ENCODE measurements at places on chromosomes 7 and 10.

- no peak for DNase-seq
Measured at GRCh38 chr7:43650457-43651052, 67.6 kb downstream of the STK17A start.

- no peak for DNase-seq
Measured at GRCh38 chr7:36984041-36984521, 259.8 kb upstream of the AOAH start.

DNA sequence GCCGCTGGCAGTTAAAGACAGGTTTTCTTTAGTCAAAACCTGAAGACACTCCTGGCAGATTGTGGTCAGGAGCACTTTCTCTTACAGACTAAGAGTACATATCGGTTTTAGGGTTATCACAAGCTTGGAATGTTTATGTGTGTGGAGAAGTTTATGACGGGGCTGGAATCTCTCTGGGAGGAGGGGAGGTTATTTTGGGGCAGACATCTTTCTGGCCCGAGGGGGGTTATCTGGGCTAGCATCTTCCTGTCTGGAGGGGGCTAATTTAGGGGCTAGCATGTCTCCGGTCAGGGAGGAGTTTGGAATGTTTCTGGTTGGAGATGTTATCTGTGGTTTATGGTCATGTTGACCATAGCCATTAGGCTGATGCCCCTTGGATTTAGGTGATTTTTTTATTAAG is 141.2 kb upstream of the KIF5B start:
- no peak for DNase-seq

DNA sequence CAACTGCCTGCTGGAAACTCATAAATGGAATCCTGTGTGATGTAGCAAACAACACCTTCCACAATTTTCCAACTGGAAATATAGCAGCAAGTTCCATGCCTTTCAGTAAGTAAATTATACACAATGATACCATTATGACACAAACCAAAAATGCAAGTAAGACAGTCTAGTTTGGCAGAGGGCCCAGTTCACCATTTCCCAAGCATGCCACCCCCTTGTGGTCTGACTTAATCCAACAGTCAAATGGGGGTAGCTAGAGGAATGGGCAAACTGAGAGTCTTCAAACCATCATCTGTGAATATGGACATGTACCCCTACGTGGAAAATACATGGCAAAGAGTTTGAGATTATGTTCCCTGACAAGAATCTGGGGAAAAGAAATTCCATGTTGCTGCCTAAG is 137.6 kb upstream of the VWC2 start:
- DNase-seq = no peak

DNA sequence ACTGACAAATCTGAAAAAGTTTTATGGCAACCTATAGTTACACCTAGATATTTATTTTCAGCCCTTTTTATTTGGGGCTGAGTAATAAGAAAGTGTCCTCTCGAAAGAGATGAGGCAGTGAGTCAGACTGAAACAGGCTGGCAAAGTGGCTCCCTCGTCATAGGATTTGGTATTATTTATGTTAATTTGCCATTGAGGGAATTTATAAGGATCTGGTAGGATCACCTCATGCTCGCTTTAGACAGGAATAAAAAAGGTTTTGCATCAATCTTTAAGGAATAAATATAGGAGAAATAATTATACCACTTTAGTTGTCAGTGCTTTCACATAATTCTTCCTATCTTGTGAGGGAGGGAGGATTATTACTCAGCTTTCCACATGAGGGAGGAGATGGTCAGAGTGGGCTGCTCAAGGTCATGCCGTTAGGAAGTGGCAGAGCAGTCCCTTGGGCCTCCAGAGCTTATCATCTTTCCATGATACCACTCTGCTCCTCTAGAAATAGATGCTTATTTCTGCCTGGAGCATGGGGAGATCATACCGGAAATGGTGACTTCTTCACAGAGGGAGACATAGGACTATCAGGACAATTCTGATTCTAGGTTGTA is 356.8 kb downstream of the GPR158 start:
- DNase-seq = no peak

DNA sequence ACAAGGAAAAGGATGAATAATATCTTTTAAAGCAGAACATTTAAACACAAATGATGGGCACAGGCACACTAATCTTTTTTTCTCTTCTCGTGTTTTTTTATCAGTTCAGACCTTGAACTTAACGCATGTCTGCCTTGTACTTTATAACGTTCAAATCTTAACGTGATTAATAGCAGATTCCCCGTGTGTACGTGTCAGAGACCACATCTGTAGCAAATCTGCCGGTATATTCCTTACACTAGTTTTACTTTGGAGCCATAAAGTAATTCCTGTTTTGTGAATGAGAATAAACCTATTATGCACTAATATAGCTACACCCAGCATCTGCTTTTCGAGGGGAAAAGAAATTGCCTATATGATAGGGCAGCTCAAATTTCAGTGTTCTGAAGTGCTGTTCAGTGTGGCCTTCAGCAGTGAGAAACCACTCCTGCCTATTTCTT is 166.0 kb upstream of the TCF7L2 start:
- DNase-seq = no peak

- DNase-seq = no peak
Measured at GRCh38 chr10:15780353-15781135, 60.8 kb upstream of the ITGA8 start.

- no peak for DNase-seq
Measured at GRCh38 chr7:151095828-151096475, 9.7 kb downstream of the AGAP3 start.

- no peak for DNase-seq
Measured at GRCh38 chr7:112648781-112649180, 141.4 kb downstream of the TMEM168 start.

DNA sequence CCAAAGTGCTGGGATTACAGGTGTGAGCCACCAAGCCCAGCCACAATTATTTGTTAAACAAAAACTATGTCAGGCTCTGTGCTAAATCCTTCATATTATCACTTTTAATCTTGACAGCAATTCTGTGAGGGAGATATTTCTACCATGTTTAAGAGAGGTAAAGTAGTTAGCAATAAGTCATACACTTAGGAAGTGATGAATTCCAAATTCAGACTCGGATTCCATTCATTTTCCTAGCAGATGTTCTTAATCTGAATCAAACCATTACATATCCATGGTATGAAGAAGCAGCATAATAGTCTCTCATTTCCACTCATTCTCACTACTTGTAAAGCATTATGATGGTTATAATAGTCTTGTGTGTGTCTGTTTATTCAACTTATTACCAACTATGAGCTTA is 2.9 kb upstream of the CD36 start:
- no peak for DNase-seq

DNA sequence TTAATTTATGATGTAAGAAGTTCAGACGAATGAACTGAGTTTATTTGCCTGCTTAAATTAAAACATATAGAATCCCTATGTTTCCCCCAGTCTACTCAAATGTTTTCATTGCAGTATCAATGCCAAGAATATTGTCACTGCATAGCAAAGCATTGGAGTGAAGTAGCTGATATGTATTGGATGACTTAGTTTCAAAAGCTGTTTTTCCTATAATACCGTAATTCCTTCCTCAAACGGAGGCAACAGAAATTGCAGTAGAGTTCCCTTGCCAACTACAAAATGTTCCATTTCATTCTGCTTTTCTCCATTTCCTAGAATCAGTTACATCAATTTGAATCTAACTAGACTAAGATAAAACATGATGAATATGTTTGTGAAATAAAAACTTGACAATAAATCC is 174.1 kb downstream of the CNTNAP2 start:
- no peak for DNase-seq

- no peak for DNase-seq
Measured at GRCh38 chr7:1851721-1852516, 181.8 kb downstream of the ELFN1 start.

DNA sequence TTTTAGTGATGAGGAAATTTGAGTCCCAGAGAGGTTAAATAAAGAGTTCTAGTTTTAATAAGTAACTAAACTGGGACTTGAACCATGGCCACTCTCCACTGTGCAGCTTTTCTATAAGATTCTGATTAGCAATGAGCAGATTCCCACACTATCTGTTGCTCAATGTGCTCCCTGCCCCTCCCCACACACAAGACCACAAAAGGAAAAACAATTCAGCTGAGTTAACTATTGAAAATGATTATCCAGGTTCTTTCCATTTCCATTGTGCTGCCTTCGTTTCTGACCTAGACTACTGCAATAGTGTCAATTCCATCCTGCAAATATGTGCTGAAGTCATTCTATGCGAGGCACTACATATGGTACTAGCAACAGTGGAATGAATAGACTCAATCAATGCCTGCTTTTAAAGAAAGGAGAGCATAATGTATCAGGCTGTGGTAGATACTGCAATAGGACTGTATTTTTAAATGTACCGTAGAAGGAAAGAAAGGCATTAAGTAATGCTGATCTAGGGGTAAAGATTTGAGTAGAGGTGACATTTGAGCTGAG is 97.0 kb downstream of the SEMA3C start:
- DNase-seq = no peak

GRCh38 chr10:79132681-79133381 is 64.1 kb downstream of the ZMIZ1 start:
- no peak for DNase-seq

DNA sequence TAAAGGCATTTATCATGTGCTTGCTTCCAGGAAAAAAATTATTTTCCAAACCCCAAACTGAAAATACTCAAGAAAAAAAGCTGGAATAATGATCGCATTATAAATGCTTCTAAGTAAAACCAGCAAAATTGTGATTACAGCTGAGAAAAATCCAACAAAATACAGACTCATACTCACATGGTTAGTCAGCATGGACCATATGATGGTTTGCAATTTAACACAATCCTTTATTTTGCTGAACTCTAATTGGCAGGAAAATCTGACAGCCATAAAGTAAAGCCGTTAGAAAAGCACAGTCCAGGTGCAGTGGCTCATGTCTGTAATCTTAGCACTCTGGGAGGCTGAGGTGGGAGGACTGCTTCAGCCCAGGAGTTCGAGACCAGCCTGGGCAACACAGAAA is 59.6 kb downstream of the BRI3 start:
- DNase-seq = no peak

DNA sequence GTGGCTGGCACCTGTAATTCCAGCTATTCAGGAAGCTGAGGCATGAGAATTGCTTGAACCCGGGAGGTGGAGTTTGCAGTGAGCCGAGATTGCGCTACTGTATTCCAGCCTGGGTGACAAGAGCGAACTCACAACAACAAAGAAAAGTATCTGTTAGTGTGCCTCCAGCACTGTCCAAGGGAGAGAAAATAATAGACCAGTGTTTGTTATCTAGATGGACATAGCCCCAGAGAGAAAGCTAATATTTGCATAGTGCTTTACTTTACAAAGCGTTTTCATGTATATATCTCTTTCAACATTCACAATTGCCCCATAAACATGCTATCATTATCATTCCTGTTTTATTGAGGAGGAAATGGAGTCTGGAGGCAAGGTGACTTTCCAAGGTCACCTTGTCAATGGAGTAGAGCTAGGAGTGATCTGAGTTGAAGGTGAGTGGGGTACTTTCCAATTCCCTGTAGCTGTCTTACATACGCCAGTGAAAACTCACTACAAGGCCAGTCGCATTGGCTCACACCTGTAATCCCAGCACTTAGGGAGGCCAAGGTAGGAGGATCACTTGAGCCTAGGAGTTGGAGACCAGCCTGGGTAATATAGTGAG is 49.7 kb upstream of the KIF5B start:
- DNase-seq = no peak

DNA sequence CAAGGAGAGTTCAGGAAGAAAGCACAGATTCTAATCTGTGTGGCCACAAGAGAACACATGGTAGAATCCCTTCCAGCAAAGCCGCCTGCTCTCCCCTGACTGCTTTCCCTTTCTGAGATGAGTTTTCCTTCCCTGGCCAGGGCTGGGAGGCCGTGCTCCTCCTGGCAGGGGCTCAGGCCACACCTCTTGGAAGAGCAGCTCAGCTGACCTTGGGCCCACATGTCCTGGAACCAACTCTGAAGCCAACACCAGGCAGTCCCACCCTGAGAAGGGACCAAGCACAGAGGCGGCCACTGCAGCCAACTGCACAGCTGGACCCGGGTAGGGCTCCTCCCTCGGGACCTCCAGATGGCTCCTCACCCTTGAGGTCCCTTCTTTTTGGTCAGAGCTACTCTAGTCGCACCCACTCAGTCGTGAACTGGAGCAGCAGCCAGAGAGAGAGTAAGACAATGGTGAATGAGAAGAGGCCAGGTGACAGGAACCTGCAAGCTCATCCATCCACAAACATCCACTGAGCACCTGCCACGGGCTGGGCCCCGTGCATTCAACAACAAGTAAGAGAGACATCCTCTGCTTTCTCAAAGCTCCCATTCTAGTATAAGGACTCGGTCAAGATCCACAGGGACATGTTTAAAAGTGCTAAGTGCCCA is 40.3 kb downstream of the FAM53B start:
- no peak for DNase-seq

GRCh38 chr7:118202061-118202460 is 18.1 kb downstream of the LSM8 start:
- no peak for DNase-seq

DNA sequence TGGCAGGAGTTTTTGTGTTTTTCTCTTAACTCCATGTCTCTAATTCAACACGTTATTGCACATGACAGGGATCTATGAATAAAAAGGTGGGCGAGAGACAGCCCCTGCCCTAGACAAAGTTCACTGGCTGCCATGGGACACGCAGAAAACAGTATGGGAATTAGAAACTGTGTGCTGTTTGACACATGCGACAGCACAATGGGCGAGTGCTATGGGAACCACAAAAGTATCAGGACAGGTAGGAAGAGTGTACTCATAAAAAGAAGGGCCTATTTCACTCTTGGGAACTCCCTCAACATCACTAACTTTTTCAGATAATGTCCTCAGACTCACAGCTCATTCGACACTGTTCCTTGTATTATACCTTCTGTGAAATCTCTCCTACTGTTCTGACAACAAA is 45.7 kb downstream of the MINDY3 start:
- DNase-seq = no peak

DNA sequence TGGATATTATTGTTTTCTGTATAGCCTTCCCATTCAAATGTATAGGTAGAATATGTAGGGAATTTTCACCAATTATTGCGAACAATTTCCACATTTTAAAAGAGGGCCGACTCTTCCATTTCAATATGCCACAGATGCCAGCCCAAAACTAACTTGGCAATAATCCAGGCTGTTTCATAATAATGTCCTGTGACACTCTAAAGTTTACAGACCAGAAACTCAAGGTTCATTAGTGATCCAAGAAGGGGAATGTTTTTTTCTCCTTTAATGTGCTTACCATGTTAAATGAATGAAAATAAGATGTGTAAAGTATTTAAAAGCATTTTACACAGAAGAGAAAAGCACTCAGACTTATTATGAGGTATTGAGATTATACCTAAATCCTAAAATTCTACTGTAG is 63.0 kb upstream of the FAM3C start:
- DNase-seq = no peak

- DNase-seq = no peak
Measured at GRCh38 chr10:47112612-47113011, 187.4 kb upstream of the GDF10 start.

DNA sequence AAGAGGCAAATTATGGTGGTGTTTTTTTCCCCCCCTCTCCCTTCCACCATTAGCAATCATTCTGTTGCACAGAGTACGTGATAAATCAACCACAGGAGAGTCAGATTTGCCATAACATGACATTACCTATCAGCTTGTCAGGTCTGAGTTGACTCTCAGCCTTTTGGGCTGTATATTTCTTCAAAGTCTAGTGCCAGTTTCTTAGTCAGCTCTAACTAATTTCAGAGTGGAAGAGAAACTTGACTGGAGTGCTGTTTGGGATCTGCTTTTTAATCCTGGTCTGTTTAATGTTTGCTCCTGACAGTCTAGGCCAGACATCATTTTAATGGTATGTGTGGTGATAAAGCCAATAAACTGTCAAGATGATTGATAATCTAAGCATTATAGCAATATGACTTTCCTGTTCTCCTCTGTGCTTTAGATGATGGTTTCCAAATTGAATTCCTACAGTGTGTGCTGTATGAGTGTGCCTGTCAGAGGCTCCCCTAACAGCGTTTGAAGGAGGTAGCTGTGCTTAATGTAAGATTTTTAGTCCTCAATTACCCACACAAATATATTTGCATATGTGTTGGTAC is 76.9 kb downstream of the LRMDA start:
- DNase-seq = no peak

Measured in stimulated activated CD4-positive, alpha-beta T cell treated with anti-CD3 and anti-CD28 coated beads, Interleukin-1b, Interleukin-23, amount 100 ng/mL, for 1 hour (primary cell).